ENCODE measurements at places on chromosomes 6 and 20.

DNA sequence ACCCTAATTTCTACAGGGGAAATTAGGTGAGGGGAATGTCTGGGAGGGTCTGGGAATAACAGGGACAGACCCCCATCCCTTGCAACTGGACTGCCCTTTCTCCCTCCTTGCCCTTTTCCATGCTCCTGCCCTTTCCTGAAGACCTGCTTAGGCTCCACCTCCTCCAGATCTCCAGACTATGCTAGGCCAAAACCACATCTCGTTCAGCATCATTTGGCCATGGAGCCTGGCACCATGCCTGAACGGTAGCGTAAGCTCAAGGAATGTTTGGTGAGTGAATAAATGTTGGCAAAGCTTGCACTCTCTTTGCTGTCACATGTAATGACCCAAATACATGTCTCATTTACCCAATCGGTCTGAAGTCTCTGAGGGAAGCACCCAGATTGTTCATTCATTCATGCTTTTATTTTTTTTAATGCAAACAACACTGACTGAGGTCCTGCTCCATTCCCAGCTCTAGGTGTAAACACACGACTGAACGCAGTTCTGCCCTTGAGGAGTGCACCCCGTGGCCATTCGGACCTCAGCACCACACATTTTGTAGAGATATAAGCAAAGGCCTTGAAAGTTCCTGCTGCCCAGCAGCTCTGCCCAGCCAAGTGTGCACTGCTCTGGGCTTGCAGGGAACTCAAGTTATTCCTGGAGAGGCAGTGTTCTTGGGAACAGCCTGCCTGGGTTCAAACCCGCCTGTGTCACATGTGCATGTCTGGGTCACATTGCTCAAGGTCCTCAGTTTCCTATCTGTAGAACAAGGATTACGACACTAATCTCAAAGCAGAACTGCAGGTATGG lies 1.1 kb upstream of the GRM4 start:
- DNase-seq = no peak

DNA sequence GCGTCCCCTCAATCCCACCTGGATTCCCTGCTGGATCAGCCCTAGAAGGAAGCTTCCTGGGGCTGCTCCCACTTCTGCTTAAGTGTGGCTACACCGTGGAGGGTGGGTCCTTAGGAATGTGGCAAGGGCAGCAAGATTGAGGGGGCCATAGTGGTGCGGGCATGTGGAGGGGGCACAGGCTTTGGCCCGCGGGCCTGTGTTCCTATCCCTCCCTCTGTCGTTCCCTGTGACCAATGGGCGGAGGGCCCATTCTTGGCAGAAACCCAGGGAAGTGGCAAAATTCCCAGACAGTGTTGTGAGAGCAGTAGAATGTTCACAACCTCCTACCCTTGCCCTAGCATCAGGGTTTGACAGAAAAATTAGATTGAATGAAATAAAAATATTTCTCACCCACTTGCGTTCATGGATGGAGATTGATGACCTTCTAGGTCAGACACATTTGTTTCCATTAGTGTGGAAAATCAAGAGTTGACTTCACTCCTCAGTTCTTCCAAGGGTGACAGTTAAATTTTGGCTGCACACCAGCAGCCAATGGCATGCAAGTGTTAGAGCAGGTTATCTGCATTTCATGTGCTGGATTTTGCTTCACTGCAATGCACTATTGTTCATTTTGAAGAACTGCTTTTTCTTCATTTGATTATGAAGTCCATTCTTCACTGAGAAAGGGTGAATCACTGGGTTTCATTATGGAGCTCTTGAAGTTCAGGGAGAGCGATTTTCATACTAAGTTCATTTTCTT lies 49.3 kb upstream of the AHI1 start:
- DNase-seq = no peak

DNA sequence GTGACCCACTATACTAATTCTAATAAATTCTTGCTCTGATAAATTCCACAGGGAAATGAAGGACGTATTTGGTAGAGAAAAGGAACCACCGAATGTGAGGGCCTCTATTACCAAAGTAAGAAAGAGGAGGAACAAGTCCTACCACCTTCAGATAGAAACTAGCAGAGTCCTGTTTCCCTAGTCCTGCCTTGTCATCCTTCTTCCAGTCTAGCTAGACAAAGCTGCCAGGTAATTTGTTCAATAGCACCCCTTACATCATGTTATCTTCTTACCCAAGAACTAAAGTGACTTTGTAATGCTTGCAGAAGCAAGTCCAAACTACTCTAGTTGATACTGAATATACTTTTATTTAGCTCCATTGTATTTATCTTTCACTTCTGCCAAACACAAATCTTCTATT lies 29.3 kb upstream of the FAM83B start:
- no peak for DNase-seq

- no peak for DNase-seq
Observed at GRCh38 chr6:149907317-149907716, 9.4 kb upstream of the RAET1E start.
